ENCODE measurements at places on chromosomes 2 and 18.

DNA sequence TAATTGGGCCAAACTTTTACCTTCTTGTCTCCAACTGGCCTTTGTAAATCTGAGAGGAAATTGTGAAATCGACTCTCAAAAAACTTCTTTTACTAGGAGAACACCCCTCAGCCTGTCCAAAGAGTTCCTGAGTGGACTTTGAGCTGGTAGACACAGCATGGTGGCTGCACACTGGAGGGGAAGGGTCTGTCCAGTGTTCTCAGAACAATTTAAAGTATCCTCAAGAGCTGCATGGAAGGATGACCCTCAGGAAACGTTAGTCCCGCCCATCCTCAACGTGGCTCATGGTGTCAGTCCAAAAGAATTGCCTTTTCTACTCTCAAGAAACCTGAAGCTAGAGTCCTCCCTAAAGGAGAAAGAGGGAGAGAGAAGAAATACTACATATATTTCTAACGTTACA lies 182.7 kb downstream of the EPHA4 start:
- no peak for DNase-seq

DNA sequence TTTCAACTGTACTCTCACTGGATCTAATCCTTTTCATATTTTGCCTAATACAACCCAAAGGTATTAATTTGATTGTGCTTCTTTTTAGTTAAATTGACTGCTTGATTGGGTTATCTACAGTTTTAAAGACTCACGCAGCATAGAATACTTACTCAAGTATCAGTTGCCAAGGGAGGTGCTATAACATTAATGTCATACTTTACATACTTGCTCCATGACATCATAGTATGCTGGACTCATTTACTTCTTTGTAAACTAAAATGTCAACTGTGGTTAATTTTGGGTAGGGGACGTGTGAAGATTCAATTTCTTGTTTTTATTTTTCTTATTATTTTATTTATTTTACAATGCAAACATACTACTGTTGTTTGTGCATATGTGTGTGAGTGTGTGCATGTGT lies 716.2 kb upstream of the VRK2 start:
- DNase-seq: no peak

DNA sequence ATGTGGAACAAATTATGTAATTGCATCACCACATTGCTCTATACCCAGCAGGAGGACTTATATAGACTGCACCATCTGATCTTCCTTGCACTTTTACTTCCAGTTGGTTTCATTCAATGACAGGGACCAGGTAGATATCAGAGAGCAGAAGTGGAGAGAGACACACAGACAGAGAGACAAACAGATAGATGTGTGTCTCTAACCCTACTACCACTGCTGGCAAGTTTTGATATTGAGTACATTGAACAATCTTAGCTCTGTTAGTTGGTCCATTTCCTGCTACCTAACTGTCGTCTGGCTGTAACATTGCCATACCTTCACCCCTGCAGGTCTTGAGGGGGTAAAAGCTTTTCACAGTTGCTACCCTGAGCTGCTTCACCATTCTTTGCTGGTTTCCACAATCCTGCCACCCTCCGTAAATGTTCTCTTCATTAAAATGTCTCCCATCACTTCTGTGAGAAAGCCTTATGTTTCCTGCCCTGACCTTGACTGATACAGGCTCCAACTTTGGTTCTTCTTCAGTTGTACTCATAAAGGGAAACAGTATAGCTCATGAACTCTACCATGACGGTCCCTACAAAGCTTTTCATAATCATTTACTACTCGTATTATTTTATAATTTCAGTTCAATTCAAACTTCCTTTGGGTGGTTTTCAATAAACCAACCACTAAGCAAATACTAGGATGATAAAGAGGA lies 62.3 kb upstream of the ITGA4 start:
- no peak for DNase-seq

GRCh38 chr2:43609290-43609918 lies 13.6 kb upstream of the THADA start:
- no peak for DNase-seq

DNA sequence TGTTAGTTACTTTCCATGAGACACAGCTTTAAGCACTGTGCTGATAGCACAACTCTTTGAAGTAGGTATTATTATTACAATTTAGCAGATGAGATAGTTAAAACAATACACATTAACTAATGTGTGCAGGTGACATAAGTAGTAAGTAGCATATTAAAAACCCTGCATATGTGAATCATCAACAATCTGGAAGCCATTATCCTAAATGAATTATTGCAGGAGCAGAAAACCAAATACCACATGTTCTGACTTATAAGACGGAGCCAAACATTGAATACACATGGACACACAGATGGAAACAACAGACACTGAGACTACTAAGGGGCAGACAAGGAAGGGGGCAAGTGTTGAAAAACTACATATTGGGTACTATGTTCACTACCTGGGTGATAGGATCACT lies 300.3 kb upstream of the GULP1 start:
- no peak for DNase-seq

DNA sequence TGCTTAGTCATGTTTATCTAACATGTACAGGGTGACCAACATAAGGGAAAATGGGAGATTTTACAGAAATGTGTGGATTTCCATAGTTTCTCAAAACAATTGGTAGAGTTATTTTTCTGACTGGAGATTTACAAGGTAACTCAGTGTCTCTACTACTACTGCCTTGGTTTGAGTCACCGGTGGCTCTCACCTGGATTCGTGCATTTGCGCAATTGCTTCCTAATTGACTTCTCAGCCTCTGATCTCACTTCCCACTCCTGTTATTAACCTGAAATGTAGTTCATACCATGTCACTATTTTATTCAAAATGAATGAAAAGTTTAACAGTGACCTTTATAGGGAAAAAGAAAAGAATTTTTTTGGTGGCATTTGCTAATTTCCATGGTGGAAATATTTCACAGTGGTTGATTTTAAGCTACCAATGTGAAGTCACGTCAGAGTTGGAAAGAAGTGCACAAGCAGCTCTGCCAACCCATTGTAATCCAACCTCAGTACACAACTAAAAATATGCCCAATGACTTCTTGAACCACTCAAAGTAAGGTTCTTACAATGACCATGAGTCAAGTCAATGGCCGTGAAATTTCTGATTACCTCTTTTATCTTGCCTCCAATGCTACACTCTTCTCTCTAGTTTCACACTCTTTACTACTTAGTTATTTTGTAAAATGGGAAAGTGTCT lies 94.0 kb downstream of the NYAP2 start:
- DNase-seq: no peak

DNA sequence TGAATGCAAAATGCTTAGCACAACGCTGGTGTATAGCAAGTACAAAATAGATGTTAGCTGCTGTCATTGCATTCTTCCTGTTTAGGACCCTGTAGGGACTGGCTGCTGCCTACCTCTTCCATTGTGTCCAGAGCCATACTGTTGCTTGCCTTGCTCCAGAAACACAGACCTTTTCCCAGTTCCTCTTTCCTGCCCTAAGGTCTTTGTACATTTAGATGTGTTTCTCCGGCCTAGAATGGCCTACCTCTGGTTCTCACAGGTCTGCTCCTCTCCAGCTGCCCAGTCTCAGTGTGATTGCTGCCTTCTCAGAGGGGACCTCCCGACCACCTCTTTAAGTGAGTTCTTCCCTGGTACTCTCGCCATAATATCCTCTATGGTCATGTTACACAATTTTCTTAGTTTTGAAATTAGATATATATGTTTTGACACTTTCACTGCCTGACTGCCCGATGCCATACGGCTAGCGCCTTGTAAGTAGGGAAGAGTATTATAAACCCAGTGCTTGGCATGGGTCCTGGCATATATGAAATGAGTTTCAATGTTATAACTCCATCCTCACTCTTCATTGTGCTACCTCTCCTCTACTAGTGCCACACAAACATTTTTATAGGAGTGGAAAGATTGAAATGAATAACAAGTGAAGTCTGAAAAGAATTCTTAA lies 48.3 kb downstream of the RFTN2 start:
- DNase-seq: no peak

DNA sequence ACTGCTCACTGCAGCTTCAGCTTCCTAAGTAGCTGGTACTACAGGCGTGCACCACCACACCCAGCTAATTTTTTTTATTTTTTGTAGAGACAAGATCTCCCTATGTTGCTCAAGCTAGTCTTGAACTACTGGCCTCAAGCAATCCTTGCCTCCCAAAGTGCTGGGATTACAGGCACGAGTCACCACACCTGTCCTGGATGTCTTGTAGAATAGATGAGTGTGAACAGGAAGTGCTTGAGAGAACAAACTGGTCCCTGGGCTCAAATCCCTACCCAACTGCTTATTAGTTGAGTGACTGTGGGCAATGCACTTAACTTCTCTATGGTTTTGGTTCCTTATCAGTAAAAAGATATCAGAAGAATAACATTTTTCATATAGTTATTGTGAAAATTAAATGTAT lies 34.2 kb downstream of the PKDCC start:
- no peak for DNase-seq

- DNase-seq: no peak
Measured at GRCh38 chr2:35932276-35932963, 423.2 kb upstream of the CRIM1 start.

DNA sequence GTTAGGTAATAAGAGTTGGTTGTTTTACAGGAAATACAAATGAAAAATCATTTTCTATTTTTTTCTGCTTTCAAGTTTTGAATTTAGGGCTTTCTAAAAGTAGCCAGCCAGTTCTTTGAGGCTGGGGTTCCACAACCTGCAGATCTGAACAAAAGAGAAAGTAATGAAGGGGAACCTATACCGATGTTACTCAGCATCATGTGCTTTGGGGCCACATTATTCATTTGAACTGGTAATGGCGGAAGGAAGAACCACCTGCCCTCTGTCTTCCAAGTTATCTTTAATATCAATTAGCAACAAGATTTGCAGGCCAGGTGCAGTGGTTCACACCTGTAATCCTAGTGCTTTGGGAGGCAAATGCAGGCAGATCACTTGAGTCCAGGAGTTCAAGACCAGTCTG lies 12.9 kb upstream of the MRO start:
- DNase-seq: no peak

GRCh38 chr2:201057715-201058248 lies 13.7 kb downstream of the HYCC2 start:
- DNase-seq: no peak

DNA sequence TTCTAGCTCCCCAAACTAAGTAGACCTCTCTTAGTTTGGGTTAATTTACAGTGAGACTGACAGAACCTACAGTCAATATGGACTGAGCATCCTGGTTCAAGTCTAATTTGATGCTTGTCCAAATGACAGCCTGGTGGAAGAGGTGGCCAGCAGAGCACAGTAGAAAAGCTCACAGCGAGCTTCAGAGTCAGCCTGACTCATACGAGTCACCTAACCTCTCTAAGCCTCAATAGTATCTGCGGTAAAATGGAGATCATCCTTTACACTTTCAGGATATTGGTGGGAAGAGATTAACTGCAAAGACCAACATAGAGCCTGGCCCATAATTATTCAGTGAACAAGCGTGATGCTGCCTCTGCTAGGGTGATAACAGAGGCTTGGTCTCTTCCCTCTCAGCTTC lies 54.5 kb downstream of the DOCK10 start:
- DNase-seq: no peak

GRCh38 chr2:178230396-178230795 lies 36.1 kb downstream of the OSBPL6 start:
- DNase-seq: no peak

DNA sequence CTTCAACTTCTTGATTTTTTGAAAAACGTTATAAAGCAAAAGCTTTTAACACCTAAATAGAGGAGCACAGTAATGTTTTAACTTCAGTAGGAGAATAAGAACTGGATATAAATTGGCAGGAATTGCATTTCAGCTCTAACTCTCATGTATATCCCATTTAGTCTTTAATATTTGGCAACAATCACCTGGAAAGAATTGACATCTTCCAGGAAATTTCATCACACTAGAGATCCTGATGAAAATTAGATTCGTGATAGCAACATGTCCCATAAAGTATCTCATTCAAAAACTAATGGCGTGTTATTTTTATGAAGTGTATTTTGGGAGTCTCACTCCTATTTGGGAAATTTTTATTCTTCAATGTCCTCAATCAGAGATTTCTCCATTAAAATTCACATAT lies 131.1 kb upstream of the DNAJC10 start:
- DNase-seq: no peak

DNA sequence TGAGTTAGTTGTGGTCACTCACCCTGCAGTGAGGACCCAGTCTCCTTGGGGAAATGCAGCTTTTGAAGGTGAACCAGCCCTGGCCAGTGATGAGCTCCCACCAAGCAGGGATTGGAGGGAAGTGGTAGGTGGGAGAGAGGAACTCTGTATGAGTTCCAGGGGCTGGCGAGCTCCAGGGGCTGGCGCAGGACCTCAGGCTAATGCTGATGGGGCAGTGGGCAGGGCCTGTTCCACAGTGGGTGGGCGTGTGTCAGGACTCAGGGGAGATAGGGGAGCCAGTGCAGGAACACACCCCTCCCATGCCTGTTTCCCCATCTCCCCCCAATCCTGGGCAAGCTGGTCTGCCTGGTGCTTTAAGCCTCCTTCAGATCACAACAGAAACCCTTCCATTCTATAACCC lies 208.4 kb downstream of the DYSF start:
- no peak for DNase-seq
